ENCODE measurements at places on chromosomes 4 and X.

DNA sequence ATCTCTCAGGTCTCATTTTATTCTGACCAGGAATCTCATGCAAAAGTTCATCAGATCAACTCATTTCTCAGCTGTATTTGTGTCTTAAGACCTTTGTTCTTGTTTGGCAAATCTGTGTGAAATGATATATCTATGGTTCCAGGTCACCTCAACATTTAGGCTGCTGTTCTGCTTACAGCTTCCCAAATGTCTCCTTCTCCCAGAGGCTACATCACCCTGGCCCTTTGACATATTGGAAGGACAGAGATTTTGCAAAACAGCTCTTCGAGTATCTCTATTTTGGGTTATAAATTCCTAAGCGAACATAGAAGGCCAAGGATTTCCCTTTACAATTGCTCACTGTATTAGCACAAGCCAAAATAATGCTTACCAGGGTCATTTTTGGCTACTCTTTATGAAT is 57.5 kb upstream of the GIMD1 start:
- DNase-seq, result no peak

DNA sequence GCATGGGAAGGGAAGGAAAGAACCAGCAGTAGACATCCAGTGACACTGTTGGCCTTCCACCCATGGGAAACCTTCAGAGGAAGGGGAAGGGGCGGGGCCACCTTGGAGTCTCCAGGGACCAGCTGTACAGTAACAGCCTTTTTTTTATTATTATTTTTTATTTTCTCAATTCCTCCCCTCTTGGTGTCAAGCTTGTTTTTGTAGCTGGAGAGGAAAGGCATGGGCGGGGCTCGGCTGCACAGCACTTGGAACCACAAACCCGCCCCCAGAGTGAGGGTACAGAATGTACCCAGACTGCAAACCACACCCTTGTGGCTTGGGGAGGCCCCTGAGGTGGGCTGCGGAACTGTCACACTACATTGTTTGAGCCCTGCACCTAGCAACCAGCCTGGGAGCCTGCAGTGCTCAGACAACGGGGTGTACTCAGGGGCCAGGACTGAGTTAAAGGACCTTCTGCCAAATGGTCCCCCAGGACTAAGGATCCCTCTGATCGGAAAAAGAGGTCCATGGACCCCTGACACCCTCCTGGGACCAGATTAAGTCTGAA is 45.7 kb downstream of the PRPS1 start:
- peak; percentile 98 for DNase-seq

- DNase-seq, result no peak
These were observed 201.6 kb downstream of the ADGRL3 start for GRCh38 chr4:61401771-61402170.

- DNase-seq, result no peak
These were observed 91.3 kb upstream of the MAGEC2 start for GRCh38 chrX:142296421-142296820.

GRCh38 chrX:56783450-56783831 is 54.4 kb downstream of the NBDY start:
- no peak for DNase-seq

DNA sequence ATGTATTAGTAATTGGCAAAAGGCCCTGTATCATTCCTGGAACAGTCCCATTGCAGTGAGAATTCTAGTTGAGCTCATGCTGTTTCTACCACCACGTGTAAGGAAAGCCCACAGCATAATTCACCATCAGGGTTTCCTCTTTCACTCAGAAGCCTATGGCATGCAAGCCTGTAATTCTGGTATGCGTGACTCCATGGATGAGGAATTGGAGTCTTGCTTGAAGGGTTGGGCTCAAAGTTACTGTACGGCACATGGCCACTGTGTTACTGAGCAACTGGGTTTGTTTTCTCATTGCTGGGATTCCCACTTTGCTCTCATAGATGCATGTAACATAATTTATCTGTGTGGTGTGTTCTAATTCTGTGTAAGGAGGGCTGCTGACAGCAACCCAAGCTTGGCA is 132.3 kb upstream of the NR3C2 start:
- DNase-seq, result no peak

DNA sequence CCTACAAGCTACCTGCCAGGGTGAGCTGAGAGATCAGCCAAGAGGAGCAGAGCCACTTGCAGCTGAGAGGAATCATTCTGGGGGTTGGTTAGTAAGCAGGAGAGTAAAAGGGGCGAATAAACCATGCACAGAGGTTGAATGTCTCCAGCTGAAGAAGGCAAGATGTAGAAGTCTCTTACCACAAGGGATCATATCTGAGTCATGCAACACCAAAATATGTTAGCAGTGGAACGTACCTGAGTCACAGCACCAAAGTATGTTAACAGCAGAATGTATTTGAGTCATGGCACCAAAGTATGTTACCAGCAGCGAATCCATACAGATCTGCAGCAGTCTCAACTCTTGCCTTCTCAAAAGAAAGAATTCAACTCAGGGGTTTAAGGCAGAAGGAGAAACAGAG is 29.9 kb downstream of the C4orf51 start:
- no peak for DNase-seq

DNA sequence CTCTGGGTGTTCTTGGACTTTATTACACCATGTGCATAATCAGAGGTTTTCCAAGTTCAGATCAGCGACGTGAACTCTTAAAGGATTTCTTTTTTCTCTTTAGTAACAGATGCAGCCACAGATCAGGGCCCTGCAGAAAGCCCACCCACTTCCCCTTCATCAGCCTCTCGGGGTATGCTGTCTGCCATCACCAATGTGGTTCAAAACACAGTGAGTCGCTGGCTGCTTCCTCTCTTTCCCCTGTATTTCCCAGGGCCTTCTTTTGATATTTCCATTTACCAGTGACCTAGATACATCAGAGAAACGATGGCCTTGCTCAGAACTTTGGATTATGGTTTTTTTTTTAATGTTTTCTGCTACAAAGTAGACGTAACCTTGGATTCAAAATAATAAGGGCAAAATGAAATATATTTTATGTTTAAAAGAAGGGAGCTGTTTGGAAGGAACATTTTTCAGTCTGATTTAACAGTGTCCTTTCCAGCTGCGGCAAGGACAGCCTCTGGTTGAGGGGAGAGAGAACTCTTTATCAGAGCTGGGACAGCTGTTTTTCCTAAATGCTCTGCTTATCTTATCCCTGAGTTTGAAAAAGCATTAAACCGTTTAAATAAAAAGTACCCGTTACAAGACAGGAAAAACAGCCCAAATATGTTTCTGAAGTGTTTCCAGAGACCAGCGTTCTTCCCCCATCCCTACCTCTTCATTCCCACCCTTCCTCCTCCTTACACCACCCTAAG is 38.2 kb downstream of the FAM114A1 start:
- peak; percentile 61 for DNase-seq

GRCh38 chr4:121950680-121951520 is 960 bp downstream of the TRPC3 start:
- peak; percentile 42 for DNase-seq

- DNase-seq, result no peak
These were observed 181.3 kb downstream of the VEGFC start for GRCh38 chr4:176611381-176611780.

DNA sequence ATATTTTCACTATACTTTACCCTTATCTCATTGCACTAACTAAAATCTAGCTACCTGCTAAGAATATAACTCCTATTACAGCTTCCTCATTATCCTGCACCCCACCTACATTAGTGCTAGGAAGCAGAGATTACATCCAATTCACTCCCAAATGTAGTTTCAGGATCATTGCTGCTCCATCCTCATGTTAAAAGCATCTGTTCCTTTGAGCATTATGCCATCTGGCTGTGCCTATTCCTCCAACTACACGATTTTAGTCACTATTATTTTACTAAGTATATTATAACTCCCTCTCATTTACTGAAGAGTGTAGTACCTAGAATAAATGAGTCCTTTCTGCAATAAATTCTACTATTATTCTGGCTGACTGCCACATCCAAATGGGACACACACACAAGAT is 1586.9 kb downstream of the TECRL start:
- no peak for DNase-seq

GRCh38 chr4:16820329-16820728 is 78.1 kb downstream of the LDB2 start:
- no peak for DNase-seq

GRCh38 chr4:1462768-1463075 is 56.5 kb upstream of the NKX1-1 start:
- DNase-seq, result no peak

DNA sequence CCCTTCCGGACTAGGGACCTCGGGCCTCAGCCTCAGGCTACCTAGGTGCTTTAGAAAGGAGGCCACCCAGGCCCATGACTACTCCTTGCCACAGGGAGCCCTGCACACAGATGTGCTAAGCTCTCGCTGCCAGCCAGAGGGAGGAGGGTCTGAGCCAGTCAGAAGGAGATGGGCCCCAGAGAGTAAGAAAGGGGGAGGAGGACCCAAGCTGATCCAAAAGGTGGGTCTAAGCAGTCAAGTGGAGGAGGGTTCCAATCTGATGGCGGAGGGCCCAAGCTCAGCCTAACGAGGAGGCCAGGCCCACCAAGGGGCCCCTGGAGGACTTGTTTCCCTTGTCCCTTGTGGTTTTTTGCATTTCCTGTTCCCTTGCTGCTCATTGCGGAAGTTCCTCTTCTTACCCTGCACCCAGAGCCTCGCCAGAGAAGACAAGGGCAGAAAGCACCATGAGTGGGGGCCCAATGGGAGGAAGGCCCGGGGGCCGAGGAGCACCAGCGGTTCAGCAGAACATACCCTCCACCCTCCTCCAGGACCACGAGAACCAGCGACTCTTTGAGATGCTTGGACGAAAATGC is at the start of gene WAS:
WAS (plus strand) TSS at position 389 of the 572 bp plus-strand sequence; CDS start at position 444, 55 bp downstream.
- DNase-seq, result peak; percentile 92

- DNase-seq, result no peak
These were observed 839.1 kb downstream of the SH3BGRL start for GRCh38 chrX:82041034-82041433.

DNA sequence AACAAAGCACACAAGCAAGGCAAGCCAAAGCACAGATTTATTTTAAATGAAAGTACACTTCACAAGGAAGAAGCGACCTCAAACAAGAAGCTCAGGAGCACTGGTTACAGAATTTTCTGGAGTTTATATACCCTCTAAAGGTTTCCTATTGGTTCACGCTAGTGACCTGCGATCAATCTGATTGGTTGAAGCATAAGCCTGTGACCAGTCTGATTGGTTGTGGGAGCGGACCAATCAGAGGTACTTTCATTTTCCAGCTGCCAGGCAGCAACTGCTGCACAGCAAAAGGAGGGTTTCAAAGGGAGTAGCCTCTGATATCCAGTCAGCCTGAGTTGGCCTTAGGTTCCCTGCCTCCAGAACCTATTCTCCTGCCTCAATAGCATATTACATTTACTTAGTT is 4.6 kb upstream of the AREG start:
- DNase-seq, result no peak

DNA sequence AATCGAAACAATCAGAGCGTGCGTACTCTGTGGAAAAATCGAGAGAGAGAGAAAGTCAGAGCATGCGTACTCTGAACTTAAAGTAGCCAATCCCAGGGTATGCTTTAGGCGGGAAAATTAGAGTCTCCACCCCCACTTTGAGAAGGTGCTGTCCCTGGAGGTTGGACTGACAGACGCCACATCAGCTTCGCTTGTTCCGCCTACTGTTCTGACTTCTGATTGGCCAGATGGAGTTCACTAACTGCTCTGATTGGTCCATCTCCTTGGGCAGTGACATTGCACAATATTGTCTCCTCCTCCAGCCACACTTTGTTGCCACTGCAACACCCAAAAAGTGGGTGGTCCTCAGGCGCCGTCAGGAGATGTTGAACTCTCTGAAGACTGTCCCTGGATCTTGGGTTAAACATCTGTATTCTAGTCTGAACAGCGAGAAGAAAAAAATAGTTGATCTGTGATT is at the start of gene SSX5:
SSX5 (minus strand) TSS at position 51 of the 457 bp plus-strand sequence. CDS start 1,437 bp downstream, outside the sequence.
- DNase-seq, result no peak

- no peak for DNase-seq
These were observed 112.5 kb downstream of the PCDH7 start for GRCh38 chr4:30832639-30833038.

DNA sequence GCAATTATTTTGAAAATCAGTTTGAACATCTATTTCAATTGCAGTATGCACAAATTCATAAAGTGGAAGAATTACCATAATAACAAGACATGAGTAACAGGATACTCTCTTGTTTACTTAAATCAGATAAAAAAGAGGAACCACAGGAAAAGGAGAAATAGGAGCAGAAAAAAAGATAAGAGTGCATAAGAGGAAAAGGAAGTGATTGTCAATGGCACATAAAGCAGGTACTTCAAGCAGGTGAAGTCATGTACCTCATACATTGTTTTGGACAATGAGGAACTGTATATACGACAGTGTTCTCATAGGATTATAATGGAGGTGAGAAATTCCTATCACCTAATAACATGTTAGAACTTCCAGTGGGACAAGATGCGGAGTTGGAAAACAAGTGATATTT is 334.5 kb upstream of the PCDH7 start:
- peak; percentile 3 for DNase-seq

- no peak for DNase-seq
These were observed 79.2 kb upstream of the ATOH1 start for GRCh38 chr4:93749292-93749761.

DNA sequence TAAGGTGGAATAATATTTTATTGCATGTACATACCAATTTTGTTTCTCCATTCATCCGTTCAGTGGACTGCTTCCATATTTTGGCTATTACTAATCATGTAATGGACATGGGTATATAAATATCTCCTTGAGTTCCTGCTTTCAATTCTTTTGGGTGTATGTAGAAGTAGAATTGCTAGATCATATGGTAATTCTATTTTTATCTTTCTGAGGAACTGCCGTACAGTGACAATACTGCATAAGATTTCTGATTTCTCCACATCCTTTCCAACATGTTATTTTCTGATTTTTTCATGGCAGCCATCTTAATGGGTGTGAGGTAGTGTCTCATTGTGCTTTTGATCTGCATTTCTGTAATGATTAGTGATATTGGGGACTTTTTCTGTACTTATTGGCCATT is 19.2 kb downstream of the ALPK1 start:
- no peak for DNase-seq

DNA sequence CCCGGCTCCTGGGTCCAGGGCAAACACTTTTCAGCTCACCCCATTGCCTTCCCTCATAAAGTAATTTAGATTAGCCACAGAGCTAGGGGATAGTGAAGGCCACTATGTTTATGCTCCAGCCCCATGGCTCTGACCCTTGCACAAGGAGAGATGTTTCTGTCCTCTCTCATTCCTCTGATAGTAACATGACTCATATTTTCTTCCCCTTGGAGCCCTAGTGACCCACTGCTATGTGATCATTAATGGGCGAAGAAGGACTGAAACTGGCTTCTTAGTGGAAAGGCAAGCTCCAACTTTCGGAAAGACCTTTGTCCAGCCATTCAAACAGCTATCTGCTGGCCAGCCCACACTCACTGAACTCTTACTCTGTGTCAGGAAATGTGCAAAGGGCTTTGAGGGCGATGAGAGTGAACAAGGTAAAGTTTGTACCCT is 12.3 kb downstream of the CLDN2 start:
- no peak for DNase-seq
